ENCODE measurements at places on chromosomes 7 and 10.

DNA sequence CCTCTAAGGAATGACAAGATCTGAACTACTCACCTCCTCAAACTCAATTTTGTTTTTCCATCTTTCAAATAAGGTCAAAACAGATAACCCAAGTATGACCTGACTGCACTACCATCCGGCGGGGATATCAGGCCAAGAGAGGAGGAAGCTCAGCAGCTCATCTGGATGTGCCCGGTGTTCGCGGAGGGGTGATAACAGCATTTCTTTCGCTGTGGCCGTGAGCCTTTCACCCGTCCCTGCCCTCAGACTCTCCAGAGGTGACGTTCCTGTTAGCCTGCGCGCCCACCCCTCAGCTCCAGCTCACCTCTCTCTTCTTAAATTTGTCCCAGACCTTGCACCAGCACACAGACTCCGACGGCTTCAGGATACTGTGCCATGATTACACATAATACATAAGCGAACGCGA, 526 bp downstream of the ZNF248 start:
- no peak for DNase-seq

- no peak for DNase-seq
Measured at GRCh38 chr10:105679781-105680180, 1038.7 kb downstream of the SORCS3 start.

DNA sequence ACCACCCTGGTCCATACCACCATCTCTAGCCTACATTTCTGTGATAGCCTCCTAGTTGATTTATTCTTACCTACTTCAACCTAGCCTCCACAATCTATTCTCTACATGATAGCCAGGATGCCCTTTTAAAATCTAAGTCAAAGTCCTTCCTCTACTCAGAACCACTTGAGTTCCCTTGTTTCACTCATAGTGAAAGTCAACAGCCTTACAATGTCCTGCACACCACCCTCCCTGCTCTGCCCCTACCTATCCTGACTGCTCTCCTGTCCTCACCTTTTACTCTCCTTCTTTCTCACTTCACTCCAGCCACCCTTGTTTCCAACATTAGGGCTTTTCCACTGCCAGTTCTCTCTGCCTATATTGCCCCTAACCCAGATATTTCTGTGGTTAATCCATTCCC, 146.7 kb downstream of the GRM3 start:
- DNase-seq: no peak

DNA sequence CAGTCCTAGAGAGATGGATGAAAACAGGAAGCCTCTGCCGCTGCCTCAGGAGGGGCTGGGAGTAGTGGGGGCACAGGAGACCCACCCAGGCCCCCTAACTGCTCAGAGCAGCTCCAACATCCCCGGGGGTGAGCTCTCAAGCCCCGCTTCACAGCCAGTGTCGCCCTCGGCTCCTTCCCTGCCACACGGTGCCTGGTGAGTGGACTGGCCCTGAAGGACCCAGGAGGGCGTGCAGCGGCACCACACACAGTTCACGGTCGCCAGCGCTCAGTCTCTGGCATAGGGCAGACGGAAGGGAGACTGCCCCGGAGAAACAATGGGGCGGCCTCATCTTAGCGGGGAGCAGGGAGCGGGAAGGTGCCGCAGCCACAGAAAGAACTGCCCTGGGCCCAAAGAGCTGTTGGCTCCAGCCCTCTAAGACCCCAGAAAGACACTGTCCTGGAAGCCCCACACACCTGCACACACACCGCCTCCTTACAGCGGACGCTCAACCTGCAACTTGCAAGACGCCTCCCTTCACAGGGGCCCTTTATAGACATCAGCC, 1.2 kb downstream of the CLDN15 start:
- no peak for DNase-seq

GRCh38 chr10:109996225-109996624, 11.6 kb upstream of the ADD3 start:
- no peak for DNase-seq

DNA sequence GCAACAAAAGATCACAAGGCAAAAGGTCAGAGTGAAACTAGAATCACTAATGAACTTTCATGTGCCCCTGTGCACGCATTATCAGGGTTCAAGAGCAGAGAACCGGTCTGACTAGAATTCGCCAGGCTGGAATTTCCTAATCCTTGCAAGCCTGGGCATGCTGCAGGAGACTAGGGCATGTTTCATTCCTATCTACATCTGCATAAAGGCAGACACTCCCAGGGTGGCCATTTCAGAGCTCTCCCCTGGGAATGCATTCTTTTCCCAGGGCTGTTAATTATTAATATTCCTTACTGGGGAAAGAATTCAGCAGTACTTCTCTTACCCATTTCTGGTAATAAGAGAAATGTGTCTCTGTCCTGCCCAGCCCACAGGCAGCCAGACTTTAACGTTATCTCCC, 90.5 kb downstream of the CDC14C start:
- no peak for DNase-seq

GRCh38 chr7:23105086-23105643, 420 bp upstream of the KLHL7 start:
- DNase-seq: peak; percentile 54

DNA sequence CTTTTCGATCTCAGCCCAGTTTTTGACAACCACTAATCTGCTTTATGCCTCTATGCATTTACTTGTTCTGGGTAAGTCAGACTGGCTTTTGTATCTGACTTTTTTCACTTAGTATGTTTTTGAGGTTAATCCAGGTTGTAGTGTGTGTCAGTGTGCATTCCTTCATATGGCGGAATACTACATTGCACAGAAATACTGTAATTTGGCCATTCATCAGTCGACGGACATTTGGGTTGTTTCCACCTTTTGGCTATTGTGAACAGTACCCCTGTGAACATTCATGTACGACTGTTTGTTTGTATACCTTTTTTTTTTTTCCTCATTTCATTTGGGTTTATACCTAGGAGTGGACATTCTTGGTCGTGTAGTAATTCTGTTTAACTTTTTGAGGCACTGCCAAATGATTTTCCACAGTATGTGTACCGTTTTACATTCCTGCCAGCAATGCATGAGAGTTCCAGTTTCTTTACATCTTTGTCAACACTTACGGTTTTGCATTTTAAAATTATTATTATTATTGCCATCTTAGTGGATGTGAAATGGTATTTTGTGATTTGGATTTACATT, 57.4 kb downstream of the MKLN1 start:
- DNase-seq: no peak

Measured in NCI-H1417 (cell line).